Esophagus squamous epithelium (tissue), 5 donors: ENCODE measurements at places on chromosomes 12 and 14. TPM values are rescaled to one million over a fixed set of nuclear protein-coding genes. Genes with fewer than 3 reads are reported as not detected.

TAS2R7 gene
- total RNA-seq = 0.40 TPM

CYP46A1 gene
- not detected for total RNA-seq

TMBIM6 gene
- 307 TPM for total RNA-seq

HCAR1 gene
- 0.23 TPM for total RNA-seq

SLC10A1 gene
- total RNA-seq = not detected

- DNase-seq = peak; percentile 11
- peak overlapping the region; percentile 78 for H3K4me3 ChIP-seq
- H3K27me3 ChIP-seq = no peaks in the 10 kb centered on the region
- peaks cover 8% of the 10 kb centered on the region for H3K36me3 ChIP-seq
Observed at GRCh38 chr12:68808388-68809189, 612 bp downstream of the MDM2 start.

- no peaks in the 10 kb centered on the region for H3K4me1 ChIP-seq
- H3K36me3 ChIP-seq = no peaks in the 10 kb centered on the region
- no peak overlapping the region for H3K4me3 ChIP-seq
- H3K27me3 ChIP-seq = no peaks in the 10 kb centered on the region
- no peak for DNase-seq
- H3K27ac ChIP-seq = no peak overlapping the region
Observed at GRCh38 chr12:15307079-15307478, 15.2 kb upstream of the PTPRO start.

GRCh38 chr14:73567951-73568885, 795 bp upstream of the ACOT2 start:
- peak overlapping the region; percentile 91 for H3K27ac ChIP-seq
- no peak for DNase-seq
- no peaks in the 10 kb centered on the region for H3K4me1 ChIP-seq
- no peaks in the 10 kb centered on the region for H3K36me3 ChIP-seq
- H3K27me3 ChIP-seq = no peaks in the 10 kb centered on the region
- peak overlapping the region; percentile 60 for H3K4me3 ChIP-seq

- no peaks in the 10 kb centered on the region for H3K27me3 ChIP-seq
- DNase-seq = no peak
- H3K4me1 ChIP-seq = no peaks in the 10 kb centered on the region
- no peaks in the 10 kb centered on the region for H3K36me3 ChIP-seq
- H3K4me3 ChIP-seq = no peak overlapping the region
Observed at GRCh38 chr12:97520106-97520505, 57.5 kb downstream of the RMST start.

- H3K36me3 ChIP-seq = no peaks in the 10 kb centered on the region
- H3K4me3 ChIP-seq = no peak overlapping the region
- DNase-seq = no peak
- H3K27me3 ChIP-seq = no peaks in the 10 kb centered on the region
Observed at GRCh38 chr14:65211341-65211987, 109.1 kb upstream of the MAX start.

DNA sequence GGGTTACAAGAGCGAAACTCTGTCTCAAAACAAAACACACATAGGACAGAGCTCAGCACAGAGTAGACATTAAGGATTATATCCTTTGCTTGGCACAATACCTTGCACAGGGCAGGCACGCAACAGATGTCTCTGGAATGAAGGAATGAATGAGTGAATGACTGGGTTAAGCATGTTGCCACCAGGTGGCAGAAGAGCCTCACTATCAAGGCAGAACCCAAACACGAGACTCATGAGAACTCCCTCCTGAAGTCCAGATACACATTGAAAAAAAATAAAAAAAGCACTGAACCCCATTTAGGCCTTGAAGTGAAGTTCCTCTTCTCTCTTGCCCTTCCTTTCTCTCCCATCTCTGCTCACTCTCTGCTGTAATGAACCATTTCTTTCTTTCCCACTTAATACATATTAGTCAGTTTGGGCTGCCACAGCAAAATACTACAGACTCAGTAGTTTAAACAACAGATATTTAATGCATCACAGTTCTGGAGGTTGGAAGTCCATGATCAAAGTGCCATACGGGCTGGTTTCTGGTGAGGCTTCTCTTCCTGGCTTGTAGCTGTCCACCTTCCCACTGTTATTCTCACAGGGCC, 26.6 kb upstream of the LTA4H start:
- peak overlapping the region; percentile 33 for H3K27ac ChIP-seq
- H3K36me3 ChIP-seq = no peaks in the 10 kb centered on the region
- no peaks in the 10 kb centered on the region for H3K4me1 ChIP-seq
- DNase-seq = peak; percentile 4
